ENCODE measurements at places on chromosomes 16 and 17.
A peak's percentile ranks its signal among the peaks of the same experiment; 100 is the strongest.

GRCh38 chr16:11585460-11586377 lies 1.0 kb downstream of the LITAF start:
- DNase-seq, result peak; percentile 60

GRCh38 chr16:8173111-8173644 lies 417.1 kb downstream of the TMEM114 start:
- DNase-seq, result peak; percentile 79

- no peak for DNase-seq
Measured at GRCh38 chr17:27276653-27277156, 17.2 kb upstream of the WSB1 start.

- DNase-seq, result peak; percentile 53
Measured at GRCh38 chr17:15361151-15361550, 19.8 kb upstream of the TEKT3 start.

DNA sequence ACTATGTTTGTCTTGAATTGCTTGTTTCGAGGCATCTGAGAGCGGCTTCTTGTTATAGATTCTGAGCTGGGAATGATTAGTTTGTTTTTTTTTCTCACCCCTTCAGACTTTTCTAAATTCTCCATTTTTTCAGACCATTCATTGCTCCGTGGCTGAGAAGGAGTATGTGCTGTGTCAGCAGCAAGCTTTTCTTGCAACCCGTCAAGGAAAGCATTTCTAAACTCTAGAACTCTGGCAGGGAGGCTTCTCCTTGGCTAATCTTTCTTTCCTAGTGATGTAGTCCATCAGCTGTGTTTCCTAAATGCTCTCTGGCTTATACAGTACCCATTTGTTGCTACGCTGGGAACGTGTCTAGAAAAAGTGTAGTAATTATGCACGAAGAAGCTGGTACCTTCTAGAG lies 133.5 kb downstream of the FTO start:
- DNase-seq, result no peak

DNA sequence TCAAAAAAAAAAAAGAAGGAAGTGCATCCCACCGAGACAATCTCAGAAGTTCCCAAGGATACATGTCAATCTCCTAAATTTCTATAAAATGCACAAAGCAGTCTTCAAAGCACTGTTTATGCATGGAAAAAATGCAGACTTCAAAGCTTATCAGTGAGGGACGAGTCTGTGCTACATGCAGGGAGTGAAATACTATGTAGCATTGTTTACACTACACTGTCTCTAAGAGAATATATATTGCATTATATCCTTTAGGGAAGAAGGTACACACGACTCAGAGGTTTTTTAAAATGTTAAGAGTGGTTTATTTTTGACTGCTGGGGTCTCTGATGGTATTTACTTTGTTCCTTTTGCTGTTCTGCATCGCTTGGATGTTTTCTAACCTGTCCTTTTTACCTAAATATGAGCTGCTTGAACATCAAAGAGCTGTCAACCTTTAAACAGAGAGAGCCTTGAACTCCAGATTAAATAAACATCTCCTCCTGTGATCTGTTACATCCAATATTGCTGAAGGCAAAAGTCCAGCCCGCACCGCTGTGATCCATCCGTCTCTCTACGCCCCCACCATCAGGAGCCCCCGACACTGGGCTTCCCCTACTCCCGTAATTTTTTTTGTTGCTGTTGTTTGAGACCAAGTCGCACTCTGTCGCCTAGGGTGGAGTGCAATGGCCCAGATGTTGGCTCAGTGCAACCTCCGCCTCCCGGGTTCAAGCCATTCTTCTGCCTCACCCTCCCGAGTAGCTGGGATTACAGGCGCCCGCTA lies 1.4 kb downstream of the FBXO31 start:
- DNase-seq, result peak; percentile 40

GRCh38 chr16:22320572-22321339 lies 23.5 kb downstream of the POLR3E start:
- DNase-seq, result no peak

- no peak for DNase-seq
Measured at GRCh38 chr16:75079346-75079926, 37.1 kb downstream of the LDHD start.

DNA sequence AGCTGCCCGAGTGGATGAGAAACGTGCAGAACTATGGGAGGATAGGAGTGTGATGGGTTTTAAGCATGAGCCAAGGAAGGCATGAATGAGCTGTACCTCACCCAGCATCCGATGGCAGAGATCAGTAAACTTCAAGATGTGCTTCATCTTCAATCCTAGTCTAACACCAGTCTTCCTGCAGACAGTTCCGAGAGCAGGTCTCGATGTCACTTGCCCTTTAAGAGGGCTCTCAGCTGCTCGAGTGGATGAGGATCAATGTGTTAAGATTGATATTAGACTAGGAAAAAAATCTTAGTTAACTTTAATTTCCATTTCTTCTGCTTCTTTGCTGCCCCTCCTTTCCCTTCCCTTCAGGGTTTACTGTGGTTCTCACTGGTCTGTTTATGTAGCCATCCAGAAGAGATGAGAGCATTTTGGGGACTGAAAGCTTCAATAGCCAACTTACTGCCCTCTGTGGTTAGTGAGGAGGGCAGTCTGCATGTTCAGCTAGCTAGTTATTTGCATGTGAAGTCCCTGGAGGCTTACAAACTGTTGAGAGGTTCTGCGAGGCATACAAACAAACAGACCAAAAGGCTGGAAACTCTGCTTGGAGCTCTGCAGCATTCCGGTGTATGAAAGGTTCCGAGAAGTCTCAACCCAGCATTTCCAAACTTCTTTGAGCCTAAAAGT lies 15.3 kb downstream of the KLHL36 start:
- no peak for DNase-seq

DNA sequence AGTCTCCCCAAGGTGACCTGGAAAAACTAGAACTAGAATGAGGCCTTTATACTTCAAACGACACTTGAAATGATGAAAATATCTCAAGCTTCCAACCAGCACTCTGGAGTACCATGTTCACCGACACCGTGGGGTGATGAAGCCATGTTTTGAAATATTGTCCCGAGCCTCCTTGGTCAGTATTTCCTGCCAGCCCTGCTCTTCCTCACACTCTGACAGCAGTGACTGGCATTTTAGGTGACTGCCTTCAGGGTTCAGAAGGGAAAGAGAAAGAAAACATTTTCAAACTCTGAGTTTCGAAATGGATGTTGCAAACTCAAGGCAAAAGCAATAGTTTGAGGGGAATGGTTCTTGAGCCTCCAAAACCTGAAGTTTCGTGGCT lies 39.3 kb upstream of the IRX6 start:
- no peak for DNase-seq

GRCh38 chr16:3716831-3717234 lies 491 bp downstream of the TRAP1 start:
- DNase-seq, result peak; percentile 54

GRCh38 chr17:18362698-18363100 lies 651 bp downstream of the SHMT1 start:
- DNase-seq, result peak; percentile 12

- no peak for DNase-seq
Measured at GRCh38 chr17:72772331-72772821, 320.1 kb downstream of the SLC39A11 start.

DNA sequence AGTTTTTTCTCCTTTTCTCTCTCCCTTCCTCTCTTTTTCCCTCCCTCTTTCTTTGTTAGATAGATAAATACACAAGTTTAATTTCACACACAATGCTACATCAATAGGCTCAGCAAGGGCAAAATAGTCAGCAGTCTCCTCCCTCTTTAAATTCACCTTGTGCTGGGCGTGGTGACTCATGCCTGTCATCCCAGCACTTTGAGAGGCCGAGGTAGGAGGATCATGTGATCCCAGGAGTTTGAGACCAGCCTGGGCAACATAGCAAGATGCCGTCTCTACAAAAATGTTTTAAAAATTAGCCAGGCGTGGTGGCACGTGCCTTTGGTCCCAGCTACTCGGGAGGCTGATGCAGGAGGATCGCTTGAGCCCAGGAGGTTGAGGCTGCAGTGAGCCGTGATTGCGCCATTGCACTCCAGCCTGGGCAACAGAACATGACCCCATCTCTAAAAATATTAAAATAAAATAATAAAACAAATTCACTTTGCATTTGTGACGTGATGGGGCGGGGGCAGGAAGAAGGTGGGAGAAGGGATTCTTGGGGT lies 27.4 kb downstream of the IL21R start:
- no peak for DNase-seq

- no peak for DNase-seq
Measured at GRCh38 chr17:10802496-10803284, 1.2 kb downstream of the TMEM238L start.

DNA sequence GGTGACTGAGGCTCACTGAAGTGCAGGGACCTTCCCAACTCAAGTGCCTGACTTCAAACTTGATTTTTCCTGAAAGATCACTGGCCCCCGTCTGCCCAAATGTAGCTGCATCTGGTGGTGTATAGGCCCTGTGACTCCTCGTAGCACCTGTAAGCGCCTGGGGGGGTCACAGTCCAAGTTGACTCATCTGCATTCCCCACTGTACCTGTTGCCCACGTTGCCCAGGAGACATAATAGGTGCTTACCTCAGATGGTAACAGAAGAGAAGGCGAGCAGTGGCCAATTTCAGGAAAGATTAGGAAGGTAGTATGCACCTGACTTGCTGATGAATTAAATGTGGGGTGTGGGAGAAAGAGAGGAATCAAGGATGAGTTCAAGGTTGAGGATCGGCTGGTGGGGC lies 44.1 kb upstream of the EMP2 start:
- DNase-seq, result no peak

GRCh38 chr16:1458977-1459341 lies 14.6 kb upstream of the CCDC154 start:
- DNase-seq, result no peak

DNA sequence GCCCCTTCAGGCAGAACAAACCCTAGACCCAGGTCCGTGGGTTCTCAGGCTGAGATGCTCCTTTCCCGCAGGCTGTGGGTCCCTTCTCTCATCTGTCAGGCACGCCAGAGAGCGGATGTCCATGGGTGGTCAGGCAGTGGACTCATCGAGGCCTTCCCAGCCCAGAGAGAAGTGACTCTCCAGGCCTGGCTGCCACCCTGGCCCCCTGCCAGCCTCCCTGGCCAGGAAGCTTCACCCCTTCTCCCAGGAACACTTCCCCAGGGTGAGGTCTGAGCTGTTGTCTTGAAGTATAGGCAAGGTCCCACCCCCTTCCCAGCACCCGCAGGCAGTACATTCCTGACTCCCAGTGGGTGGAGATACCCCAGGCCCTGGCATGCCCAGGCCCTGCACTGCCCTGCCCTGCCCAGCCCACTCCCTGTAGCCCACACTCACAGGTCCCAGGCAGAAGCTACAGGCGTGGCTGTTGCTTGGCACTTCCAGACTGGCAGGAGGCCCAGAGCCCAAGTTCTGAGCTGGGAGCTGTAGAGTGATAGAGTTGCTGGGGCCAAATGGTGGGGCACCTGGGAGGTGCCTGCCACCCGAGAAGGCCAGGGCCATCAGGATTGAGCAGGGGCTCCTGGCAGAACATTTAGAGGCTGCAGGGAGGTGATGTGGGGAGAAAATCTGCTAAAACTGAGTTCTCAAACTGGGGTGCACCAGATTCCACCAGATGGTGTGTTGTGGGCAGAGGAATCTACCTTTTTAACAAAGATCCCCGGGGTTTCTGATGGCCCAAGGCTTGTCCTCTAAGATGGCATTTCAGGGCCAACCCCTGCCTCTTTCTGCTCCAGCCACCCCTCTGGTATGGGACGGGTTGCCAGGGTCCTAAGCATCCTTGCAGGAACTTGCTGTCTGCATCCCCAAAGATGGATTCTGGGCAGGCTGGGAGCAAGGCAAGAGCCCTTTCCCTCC lies 6.7 kb downstream of the ITGA3 start:
- peak; percentile 92 for DNase-seq

- DNase-seq, result no peak
Measured at GRCh38 chr17:78122216-78122930, 6.2 kb downstream of the TMC6 start.

DNA sequence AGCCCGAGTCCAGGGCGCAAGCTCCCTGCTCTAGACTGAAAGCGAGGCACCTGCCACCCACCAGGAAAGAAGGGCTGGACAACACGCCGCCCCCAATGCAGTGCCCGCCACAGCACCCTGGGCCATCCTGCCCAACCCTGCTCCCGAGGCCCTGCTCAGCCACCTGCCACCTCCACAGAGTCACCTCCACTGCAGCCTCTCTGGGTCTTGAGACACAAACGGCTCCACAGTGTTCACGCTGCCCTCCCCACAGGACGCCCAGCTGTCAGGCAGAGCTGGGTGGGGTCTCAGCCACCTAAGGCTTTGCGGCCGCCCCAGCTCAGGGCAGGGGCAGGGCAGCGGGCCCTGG lies 9.3 kb downstream of the CLCN7 start:
- no peak for DNase-seq

- no peak for DNase-seq
Measured at GRCh38 chr16:56861092-56861610, 3.9 kb upstream of the SLC12A3 start.

GRCh38 chr16:24075931-24076716 lies 180.0 kb upstream of the CACNG3 start:
- peak; percentile 2 for DNase-seq

GRCh38 chr17:7079581-7080455 lies at the start of gene CLEC10A:
Gene CLEC10A (minus strand): TSS chr17:7080251. CDS start chr17:7078812, 1,439 bp downstream.
- no peak for DNase-seq

DNA sequence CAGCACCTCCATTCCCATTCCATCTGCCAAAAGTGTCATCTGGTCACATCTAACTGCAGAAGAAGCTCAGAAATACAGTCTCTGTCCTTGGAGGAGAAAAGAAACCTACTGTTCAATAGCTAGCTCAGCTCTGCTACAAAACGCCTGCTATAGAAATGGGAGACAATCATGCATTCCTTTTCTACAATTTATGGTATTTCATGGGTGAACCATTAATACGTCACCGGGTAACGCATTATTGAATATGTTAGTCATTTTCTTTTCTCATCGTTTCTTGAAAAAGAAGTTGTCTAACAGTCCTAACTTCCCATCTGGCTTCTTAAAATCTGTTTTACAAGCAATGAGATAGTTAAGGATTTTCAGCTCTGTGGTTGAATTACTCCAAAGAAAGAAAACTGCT lies 496.7 kb upstream of the RBFOX1 start:
- no peak for DNase-seq

DNA sequence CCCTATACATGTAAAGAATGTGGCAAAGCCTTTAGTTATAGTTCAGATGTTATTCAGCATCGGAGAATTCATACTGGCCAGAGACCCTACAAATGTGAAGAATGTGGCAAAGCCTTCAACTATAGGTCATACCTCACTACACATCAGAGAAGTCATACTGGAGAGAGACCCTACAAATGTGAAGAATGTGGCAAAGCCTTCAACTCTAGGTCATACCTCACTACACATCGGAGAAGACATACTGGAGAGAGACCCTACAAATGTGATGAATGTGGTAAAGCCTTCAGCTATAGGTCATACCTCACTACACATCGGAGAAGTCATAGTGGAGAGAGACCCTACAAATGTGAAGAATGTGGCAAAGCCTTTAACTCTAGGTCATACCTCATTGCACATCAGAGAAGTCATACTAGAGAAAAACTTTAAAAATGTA lies 42.5 kb downstream of the ZNF267 start:
- no peak for DNase-seq

GRCh38 chr17:2962729-2963128 lies 100.7 kb downstream of the OR1D5 start:
- no peak for DNase-seq

- no peak for DNase-seq
Measured at GRCh38 chr17:73838815-73839214, 194.6 kb upstream of the SDK2 start.

- peak; percentile 82 for DNase-seq
Measured at GRCh38 chr16:30958175-30959079, 873 bp downstream of the SETD1A start.
